ENCODE measurements at places on chromosomes 2 and 18.

GRCh38 chr2:168443818-168444217, 12.3 kb upstream of the CERS6 start:
- no peak for DNase-seq

- DNase-seq = no peak
Measured at GRCh38 chr2:72425996-72426395, 278.3 kb upstream of the CYP26B1 start.

- DNase-seq = no peak
Measured at GRCh38 chr2:197453914-197454398, 604 bp downstream of the COQ10B start.

GRCh38 chr2:16653799-16654198, 11.8 kb downstream of the CYRIA start:
- DNase-seq = no peak

DNA sequence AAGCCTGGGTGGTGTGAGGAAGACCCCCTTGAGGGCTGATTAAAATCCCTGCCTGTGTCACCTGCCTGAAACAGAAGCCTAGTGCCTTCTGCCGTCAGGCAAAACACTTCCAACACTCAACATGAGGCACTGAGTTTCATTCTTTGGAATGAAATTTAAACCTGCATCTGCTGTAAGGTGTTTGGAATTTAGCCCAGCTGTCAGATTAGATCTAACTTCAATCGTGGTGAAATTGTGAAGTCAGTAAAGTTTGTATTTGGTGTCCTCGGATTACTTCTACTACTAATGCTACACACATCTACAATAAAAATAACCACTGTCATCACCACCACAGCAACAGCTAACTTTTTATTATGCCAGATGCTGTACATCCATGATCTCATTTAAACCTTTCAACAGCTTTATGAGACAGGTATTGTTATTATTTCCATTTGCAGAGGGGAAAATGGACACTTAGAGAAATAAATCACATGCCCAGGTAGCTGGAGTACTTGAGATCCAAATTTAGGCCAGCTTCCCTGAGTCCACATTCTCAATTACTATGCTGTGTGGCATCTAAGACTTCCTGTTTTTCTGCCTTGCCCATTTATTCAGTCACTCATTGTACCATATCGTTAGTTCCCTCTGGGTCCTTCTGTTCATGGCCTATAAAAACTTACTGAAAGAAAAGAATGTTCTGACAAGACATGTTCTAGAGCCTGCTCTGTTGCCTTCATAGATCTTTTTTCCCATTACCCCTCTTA, 98.2 kb upstream of the GCFC2 start:
- DNase-seq = no peak

DNA sequence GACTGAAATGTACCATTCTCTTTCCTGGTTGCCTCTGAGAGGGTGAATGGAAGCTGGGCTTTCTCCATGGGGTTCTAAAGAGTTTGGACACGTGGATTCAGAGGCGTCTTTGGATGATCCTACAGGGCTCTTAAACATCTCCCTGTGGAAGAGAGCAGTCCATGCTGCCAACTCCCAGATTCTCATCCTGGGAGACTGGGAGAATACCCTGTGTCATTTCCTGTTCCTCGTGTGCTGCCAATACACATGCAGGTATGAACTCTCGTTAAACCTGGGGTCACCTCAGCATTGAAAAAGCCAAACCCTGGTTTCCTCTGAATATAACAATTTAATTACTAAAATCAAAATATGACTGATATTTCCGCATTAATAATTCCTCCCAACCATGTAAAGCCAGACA, 73.3 kb upstream of the NT5C1B start:
- DNase-seq = no peak

GRCh38 chr18:52465391-52465790, 125.4 kb downstream of the DCC start:
- no peak for DNase-seq

DNA sequence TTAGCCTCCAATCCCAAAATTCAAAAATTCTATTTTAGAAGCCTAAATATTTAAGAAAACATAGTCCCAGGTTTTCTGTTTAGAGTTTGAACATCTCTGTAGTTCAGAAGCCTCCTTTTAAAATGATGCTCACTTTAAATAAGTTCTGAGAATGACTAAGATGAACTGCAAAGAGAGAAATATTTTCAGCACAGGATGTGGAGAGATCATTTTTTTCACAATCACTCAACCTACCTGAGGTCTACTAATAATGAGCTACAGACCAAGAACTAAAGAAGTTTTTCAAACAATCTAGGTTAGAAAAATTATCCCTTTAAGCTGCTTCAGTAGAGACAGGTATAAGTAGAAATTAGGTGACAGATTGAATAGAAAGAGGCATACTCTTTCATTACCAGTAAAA, 185.1 kb upstream of the CYP26B1 start:
- DNase-seq = no peak

DNA sequence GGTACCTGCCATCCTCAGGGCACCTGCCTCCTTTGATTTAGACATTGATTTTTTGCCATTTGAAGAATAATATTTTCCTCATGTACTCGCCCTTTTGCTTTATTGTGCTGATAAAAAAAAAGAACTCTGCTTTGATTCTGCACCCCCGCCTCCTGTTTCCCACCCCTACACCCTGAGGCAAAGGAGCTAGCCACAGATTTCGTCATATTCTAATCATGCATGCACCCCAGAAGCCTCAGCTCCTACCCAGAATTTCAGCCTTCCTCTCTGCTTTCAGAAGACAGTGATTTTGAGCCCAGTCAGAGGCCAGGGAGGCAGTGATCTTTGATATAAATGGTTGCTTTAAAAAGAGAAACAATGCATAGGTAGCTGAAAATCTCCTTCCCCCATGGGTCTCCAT, 329.0 kb downstream of the PTPRM start:
- no peak for DNase-seq

GRCh38 chr18:31581498-31582197, 10.0 kb upstream of the TTR start:
- no peak for DNase-seq

DNA sequence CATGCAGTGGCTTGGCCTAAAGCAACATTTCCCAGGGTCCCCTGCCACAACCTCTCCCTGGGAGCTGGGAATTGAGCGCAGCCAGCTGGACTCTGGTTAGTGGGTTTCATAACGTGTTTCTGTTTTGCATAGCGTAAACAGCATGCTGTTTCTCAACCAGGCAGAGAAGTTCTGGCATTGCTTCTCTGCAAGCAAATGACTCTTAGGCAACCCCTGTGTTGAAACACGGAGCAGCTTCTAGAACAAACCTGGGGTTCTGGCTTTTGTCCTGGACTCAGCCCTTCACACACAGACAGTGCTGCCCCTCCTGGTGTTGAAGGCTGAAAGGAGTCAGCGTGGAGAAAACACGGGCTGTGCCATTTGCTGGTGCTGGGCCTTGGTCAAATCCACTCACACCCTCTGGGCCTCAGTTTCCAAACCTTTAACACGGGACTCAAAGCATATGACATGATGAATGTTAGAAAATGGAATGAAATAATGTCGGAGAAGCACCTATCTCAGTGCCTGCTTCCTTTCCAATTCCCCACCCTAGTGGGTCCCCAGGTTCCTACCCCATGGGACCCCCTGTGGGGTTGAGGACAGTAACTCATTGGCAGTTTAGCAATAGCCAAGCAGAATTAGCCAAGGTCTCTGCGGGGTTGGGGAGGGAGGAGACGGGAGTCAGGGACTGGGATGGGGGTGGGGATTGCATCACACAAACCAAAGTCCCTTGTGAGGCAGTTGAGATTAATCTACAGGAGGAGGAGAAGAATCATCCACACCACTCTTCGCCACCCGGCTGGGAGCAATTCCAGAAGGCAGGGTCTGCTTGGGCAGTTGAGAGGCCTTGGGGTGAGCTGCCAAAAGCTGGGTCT, 30.2 kb upstream of the IL1R2 start:
- no peak for DNase-seq

GRCh38 chr2:48134704-48135103, 228.4 kb upstream of the FBXO11 start:
- no peak for DNase-seq

DNA sequence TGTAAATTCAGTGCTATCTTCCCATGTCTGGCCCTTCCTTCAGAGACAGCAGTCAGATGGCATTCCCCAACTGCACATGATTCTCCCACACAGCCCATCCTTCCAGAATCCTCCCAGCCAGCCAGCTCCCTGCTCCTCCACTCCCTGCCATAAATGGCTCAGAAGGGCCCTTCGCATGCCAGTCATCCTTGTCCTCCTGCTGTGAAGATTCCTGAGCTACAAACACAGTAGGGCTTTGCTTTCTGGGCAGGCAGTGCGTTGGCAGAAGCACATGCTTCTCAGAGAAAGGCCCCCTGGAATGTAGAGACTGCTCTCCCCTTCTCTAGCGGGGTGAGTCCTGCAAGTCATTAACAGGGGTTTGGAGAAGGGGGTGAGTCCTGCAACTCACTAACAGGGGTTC, 71.9 kb downstream of the TEX51 start:
- no peak for DNase-seq

GRCh38 chr18:42574871-42575270, 540.6 kb downstream of the RIT2 start:
- DNase-seq = no peak

DNA sequence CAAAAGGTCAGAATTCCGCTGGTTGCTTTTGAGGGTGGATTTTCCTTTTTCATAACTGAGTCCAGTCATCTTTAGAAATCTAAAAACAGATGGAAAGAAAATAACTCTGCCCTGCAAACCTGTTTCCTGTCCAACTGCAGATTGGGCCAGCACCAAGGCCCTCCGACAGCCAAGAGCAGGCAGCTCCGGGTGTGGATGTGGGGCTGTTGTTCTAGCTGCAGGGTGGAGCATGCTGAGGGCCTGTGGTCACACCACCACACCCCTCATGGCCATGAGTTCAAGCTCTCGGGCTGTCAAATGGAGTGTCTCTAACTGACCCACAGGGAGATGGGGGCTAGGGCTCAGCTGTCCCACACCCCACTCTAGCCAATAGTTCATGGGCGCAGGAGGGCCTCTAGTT, 69.3 kb upstream of the BZW1 start:
- no peak for DNase-seq

- DNase-seq = no peak
Measured at GRCh38 chr2:104923665-104924064, 69.8 kb downstream of the POU3F3 start.

GRCh38 chr2:133569286-133569830, 1.1 kb upstream of the NCKAP5 start:
- DNase-seq = no peak

DNA sequence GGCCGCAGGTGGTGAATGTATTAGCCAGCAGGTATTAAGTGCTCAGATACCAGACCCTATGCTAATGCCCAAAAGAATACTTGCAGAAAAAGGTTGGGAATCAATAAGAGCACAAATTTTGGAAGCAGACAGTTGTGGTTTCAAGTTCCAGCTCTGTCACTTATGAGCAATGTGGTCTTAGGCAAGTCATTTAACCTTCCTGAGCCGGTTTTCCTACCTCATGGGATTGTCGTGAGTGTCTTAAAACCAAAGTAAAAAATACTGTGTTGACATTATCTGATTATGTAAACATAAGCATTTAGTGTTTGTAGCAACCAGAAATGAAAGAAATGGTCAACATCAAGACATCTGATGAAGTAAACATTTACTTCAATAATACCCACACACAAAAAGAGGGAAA, 93.0 kb upstream of the CHST9 start:
- no peak for DNase-seq

GRCh38 chr2:186126181-186126580, 359.9 kb upstream of the ZC3H15 start:
- no peak for DNase-seq

DNA sequence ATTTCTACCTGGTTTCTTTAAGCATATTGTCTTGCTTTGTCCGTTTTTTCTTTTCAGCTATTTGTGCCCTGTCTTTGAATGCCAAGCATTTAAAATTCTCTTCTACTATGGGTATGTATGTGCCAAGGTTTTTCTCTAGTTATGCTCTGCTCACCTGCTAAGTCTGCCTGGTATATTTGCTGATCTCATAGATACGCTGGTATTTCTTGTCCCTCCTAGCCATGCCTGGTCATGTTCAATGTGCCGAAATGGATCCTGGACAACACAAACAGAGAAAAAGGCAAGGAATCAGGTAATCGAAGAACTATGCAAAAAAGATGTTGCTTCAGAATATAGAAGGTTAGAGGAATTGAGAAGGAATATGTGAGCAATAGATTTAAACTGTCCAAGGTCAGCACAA, 14.9 kb upstream of the KDM3A start:
- no peak for DNase-seq

DNA sequence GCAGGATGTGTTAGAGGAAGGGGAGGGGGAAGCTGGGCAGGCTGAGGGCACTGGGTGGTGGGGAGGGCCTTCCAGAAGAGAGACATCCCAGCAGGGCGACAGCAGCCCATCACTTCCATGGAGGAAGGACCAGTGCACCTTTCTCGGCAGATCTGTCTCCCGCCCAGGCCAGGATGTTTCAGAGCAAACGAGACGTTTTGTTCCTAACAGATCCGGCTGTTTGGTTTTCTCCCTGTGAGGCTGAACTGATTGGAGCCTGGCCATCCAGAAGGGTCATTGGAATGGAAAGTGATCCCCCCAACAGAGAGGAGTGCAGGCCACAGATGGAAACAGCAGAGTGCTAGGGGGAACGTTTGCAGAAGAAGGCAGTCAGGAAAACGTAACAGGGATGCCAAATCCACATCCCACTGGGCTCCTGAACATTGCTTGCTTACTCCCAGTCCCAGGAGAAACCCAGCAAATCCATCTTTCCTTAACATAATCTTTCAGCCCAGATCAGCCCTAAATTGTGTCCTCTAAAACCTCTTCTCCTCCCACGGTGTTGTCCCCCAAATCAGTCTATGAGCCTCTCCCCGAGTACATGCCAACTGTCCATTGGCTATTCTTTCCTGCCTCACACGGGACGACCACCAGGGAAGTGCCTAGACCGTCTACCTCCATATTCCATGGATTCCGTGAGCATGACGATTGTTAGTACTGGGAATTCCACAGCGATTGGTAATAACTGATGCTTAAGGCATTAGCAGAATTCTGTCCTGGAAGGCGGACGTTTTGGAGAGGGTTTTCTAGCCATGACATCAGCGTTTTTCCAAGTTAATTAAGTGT, 126.8 kb downstream of the SEPTIN10 start:
- DNase-seq = no peak

DNA sequence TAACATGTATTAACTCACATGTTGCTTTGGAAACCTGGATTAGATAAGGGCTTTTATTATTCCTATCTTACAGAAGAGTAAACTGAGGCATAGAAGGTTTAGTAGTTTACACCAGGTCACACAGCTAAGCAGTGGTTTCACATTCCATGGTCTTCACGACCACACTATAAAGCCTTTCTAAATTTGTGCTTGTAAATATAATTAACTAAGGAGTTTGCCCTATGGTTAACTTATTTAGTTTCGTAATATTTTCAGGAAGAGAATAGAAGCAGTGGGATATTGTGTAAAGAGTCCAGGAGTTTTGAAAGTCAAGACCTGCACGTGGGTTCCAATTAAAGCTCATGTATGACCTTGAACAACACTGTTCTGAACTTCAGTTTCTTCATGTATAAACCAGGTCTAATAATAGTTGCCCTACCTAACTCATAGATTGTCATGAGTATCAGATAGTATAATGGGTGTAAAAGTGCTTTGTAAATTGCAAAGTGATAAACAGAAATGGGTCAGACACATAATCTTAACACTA, 19.5 kb upstream of the SOS1 start:
- no peak for DNase-seq

Data from stimulated activated CD4-positive, alpha-beta T cell treated with anti-CD3 and anti-CD28 coated beads, Interleukin-1b, Interleukin-23, amount 100 ng/mL, for 48 hours (primary cell).